ENCODE measurements at places on chromosomes 6 and 20.
A peak's percentile ranks its signal among the peaks of the same experiment; 100 is the strongest.

- DNase-seq = no peak
Measured at GRCh38 chr6:20332441-20333006, 69.2 kb upstream of the E2F3 start.

- DNase-seq = no peak
Measured at GRCh38 chr20:32190616-32191415, 16.7 kb downstream of the PLAGL2 start.

- DNase-seq = no peak
Measured at GRCh38 chr6:162942866-162943265, 215.1 kb downstream of the PACRG start.

GRCh38 chr20:49187330-49187850 is 744 bp downstream of the STAU1 start:
- DNase-seq = no peak

GRCh38 chr6:158205169-158205944 is 37.2 kb downstream of the GTF2H5 start:
- no peak for DNase-seq

DNA sequence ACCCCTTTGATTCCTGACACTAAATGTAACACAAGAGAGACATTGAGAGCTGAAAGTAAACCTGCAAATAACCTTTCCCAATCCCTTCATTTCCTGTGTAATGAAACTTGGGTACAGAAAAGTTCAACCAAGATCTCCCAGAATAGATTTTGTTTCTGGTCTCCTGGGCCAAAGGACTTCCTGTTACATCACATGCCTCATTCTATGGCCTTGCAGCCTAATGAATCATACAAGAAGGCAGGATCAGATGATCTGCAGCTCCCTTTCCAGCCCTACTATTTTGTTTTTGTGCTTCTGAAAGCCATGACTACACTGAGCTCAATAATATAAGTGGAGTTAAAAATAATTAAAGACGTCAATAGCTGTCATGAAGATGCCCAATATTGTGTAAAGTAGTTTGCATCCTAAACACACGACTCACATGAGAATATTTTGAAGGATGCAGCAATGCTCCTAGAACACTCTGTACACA is 73.4 kb upstream of the NOX3 start:
- DNase-seq = peak; percentile 16

- no peak for DNase-seq
Measured at GRCh38 chr6:19549109-19549508, 288.1 kb upstream of the ID4 start.

DNA sequence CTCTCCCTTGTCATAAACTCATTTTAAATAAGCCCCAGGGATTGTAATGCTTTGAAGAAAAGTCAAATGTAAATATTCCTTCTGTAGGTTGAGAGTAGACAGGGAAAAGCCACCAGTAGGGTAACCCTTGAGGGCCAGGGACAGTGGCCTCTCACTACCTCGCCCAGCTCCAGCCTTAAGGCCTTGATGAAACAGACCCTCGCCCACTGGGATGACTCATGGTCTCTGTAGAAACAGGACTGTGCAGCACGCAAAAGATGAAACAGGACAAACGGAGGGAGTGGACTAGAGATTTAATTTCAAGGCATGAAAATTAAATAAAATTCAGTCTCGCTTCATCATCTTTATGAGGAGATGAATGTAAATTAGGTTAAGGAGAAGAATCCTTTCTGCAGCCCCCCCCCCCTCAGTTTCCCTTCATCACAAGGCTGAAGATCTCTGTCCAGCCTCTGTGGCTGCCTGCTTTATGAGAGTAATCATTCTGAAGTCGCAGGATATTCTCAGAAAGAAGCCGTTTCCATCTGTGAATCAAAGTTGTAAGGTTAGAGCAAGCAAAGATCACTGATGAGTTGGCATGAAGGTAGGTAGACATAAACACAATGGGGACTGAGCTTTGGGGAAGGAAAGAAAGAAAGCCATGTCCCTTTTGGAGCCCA is 60.4 kb downstream of the TMEM200A start:
- no peak for DNase-seq

- peak; percentile 10 for DNase-seq
Measured at GRCh38 chr6:110781522-110782214, 33.6 kb downstream of the CDK19 start.

GRCh38 chr20:13461849-13462458 is 176.8 kb downstream of the TASP1 start:
- no peak for DNase-seq

DNA sequence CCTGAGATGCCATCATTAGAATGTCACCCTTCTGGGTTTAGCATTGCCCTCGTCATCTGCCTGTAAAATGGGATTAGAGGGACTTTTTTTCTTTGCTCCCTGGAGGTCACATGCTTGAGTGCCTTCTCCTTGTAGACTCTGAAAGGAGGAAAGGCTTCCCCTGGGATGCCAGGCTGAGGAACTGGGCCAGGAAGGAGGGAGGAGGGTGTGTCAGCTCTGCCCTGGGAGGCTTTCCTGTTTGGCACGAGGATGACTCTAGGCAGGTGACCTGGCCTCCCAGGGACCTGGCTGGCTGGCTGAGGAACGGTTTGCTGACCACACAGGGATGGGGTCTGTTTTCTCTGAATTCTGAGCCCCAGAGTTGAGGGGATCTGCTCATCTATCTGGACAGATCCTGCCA is 137.9 kb upstream of the RNF24 start:
- DNase-seq = no peak

GRCh38 chr6:26473429-26473757 is 15.6 kb downstream of the BTN2A1 start:
- DNase-seq = no peak

- DNase-seq = no peak
Measured at GRCh38 chr6:73375216-73375615, 5.5 kb upstream of the OOEP start.

DNA sequence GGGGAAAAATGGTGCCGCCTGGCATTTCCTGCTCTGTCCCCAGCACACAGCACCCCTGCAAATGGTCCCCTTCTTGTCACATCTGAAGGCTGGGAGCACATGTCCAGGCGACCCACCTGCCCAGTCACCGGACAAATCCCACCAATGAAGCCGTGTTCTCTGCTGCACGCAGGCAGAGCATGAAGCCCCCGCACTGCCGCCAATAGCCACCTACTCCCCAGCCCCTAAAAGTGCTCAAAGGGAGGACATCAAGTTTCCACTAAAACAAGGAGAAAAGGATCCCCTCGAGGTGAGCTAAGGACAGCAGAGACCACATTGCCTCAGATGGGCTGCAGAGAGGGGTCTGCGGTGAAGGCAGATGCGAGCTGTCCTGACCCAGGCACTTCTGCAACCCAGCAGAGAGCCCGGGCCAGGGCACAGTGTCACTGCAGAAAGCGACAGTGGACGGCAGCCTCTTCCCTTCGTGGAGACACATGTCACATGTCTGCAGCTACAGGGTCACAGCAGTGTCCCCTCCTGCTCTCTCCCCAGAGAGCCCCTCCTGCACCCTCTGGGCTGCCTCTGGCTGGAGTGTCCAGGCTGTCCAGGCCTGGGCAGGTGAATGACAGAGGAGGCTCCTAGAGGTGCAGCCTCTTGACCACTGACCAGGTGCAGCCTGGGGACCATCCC is 221.5 kb downstream of the PREX1 start:
- DNase-seq = no peak

DNA sequence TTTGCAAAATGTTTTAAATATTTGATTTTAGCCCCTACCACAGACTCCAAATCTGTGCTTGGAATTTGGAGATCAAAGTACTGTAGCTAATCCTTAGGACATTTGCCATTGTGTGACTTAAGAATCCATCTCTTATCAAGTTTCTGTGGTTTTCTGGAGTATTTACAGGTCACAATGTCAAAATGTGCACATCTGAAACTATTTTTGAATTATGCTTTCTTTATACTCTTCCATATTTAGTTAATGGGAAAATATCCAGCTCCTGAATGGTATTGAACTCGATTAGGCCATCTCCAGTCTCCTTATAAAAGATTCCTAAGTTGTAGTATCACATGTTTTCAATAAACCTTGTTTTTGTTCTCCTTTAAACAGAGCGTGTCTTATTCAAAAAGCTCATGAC is 162.5 kb downstream of the KHDC1L start:
- no peak for DNase-seq

DNA sequence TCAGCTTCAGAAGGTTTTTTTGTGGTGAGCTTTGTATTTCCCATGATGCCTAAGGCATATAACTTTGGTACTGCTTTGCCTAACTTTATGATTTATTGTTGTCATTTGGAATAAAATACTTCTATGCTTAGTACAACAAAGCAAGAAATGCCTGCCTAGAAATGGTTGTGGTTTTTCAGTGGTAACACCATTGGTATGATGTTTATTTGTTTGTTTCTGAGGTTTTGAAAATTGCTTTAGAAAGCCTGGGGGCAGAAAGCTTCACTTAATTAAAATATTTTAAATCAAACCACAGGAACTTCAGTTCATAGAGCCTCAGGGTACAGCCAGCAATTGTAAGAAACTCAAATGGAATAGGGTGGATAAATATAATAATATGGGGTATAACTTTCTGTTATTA is 351.2 kb upstream of the MAP3K7 start:
- no peak for DNase-seq

DNA sequence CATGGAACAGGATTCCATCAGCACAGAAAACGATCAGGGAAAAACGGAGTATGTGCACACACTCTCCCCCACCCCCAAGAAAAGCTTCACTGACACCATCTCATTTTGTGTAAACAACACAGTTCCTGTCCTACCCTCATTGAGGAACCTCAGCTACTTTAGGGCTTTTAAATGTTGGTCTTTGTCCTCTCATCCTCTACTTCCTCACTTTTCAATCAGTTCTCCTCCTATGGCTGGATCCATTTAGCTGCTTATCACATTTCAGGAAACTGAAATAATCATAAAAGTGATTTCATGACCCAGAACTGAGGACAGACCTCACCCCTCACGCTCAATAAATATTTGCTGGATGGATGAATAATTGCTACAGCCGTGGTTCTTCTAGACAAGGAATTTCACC is 33.1 kb upstream of the PNRC1 start:
- DNase-seq = no peak

- peak; percentile 94 for DNase-seq
Measured at GRCh38 chr6:31462964-31463870, 34.7 kb upstream of the MICB start.

DNA sequence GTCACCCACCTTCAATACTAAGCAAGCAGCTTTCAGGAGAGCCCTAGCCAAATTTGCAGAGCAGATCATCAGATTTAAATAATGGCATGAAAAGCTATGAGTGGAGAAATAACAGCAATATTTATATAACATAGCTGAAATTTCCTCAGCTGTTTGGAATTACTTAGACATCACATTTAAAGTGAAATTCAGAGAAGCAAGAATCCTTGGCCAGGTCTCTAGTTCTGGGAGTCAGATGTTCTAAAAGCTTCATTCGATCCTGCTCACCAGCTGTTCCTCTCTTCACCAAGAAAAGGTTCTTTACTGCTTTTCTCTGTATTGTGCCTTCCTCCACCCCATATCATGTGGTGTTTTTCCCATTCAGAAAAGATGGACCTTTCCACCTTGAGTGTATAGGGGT is 152.3 kb upstream of the JAG1 start:
- DNase-seq = no peak

GRCh38 chr6:36350082-36350481 is 13.4 kb upstream of the BNIP5 start:
- no peak for DNase-seq

DNA sequence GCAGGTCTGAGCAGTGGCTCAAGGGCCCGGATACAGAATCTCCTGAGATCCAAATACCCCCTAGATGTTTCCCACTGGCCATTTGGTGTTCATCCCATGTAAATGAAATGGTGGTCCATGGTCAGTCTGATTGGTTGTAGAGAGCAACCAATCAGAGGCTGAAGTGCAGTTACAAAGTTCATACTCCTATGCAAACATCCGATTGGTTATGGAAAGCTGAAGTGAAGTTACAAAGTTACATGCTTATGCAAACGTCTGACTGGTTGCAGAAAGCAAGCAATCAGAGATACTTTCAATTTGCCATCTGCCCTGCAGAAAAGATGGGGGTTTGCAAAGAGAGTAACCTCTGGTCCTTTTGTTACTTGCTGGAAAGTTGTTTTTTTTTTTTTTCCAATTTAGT is 313.6 kb downstream of the CDKAL1 start:
- no peak for DNase-seq

- no peak for DNase-seq
Measured at GRCh38 chr6:140828856-140829255, 1303.9 kb upstream of the GJE1 start.

DNA sequence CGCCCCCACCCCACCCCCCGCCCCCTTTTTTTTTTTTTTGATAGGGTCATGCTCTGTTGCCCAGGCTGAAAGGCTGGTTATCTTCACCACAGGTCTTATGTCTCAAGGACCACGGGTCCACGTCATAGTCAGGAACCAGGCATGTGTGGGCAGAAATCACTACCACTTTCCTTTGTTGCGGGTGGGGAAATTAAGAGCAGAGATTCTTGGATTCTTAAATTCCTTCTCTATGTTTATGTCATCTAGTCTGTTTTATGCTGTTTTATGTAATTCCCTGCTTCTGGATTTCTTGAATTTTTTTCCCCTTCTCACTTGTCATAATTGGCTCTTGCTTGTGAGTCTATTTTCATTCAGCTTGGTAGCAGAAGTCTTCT is 25.8 kb upstream of the PLCG1 start:
- DNase-seq = no peak

DNA sequence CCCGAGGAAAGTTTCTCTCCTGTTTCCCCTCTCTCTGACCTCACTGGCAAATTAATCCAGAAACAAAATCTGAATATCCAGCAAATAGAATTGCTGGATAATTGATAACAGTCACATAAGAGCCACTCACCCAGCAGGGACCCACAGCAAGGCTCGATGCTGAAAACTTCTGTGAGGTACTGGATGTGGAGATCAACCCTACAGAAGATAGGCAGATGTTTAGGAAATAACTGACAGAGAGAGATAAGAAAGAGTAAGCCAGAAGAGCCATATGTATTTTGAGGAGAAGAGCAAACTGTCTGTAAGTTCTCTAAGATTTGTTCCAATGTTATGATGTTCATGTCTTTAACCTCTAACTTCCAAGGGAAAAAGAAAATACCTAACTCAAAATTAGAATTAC is 59.7 kb downstream of the PKHD1 start:
- DNase-seq = no peak

DNA sequence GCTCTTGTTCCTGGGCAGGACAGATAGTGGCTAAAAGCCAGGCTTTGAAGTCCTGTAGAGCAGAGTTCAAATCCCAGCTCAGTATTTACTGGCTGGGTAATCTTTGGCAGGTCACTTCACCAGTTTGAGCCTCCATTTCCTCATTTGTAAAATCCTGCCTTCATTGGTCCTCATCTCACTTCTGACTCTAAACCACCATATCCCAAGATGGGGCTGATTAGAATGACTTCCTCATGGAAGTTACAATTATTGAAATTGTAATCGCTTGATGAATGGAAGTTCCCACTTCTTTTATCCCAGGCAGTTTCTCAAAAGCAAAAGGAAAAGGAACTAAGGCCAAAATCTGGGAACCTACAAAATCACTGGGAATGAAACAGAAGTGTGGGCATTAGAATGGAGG is 35.9 kb upstream of the B4GALT5 start:
- DNase-seq = no peak

Data from activated CD4-positive, alpha-beta T cell treated with anti-CD3 and anti-CD28 coated beads, Interleukin-2, amount 50 U/mL, for 16 hours (primary cell).